ENCODE measurements at places on chromosomes 7 and 10. TPM values are rescaled to one million over a fixed set of nuclear protein-coding genes. Genes with fewer than 3 reads are reported as not detected.

The HOXA7 gene
- 8.8 TPM for total RNA-seq

DNA sequence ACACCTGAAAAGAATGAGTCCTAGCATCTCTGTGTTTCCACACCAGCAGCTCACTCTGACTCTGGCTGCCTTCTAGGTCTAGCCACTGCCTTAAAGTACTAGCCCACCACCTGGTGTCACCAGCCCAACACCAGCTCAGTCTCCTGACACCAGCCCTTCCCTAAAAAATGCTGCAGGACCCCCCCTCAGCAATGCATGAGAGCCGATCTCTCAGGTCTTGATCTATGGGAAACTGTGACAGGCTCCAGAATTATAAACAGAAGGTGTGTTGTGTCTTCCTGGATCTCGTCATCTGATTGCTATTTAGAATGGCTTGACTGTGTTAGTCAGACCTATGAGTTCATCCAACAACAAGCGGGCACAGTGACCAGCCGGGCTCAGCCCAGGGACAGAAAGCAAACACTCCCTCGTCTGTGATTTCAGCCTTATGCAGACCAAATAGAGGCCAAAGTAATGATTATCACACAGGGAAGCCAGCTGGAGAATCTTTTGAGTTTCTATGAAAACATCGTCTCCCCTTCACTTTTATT is 66.6 kb downstream of the CUBN start:
- no peaks in the 10 kb centered on the region for H3K27me3 ChIP-seq
- peak overlapping the region; percentile 87 for H3K27ac ChIP-seq
- H3K4me3 ChIP-seq: no peak overlapping the region
- peaks cover 3% of the 10 kb centered on the region for H3K36me3 ChIP-seq
- H3K4me1 ChIP-seq: peaks cover 25% of the 10 kb centered on the region

The KIF5B gene
- total RNA-seq: 94.9 TPM

GRCh38 chr7:98221611-98222532 is 10.6 kb downstream of the BHLHA15 start:
- no peak overlapping the region for H3K27ac ChIP-seq
- no peak overlapping the region for H3K4me3 ChIP-seq
- H3K36me3 ChIP-seq: peaks cover 7% of the 10 kb centered on the region
- peaks cover 13% of the 10 kb centered on the region for H3K4me1 ChIP-seq

The AS3MT gene
- 10.4 TPM for total RNA-seq

GRCh38 chr7:156001496-156002260 is 189.4 kb upstream of the SHH start:
- no peak for DNase-seq
- no peak overlapping the region for H3K4me3 ChIP-seq
- H3K27me3 ChIP-seq: no peaks in the 10 kb centered on the region
- peaks cover 3% of the 10 kb centered on the region for H3K4me1 ChIP-seq
- no peak overlapping the region for H3K27ac ChIP-seq
- no peaks in the 10 kb centered on the region for H3K36me3 ChIP-seq

The ENO4 gene
- total RNA-seq: 0.37 TPM

The BMPR1A gene
- total RNA-seq: 77.9 TPM

The TMEM229A gene
- total RNA-seq: 10.9 TPM

GRCh38 chr10:121519901-121520493 is 78.2 kb downstream of the FGFR2 start:
- H3K27me3 ChIP-seq: peaks cover 84% of the 10 kb centered on the region
- H3K4me1 ChIP-seq: peaks cover 34% of the 10 kb centered on the region
- H3K36me3 ChIP-seq: peaks cover 12% of the 10 kb centered on the region
- no peak for DNase-seq
- H3K4me3 ChIP-seq: no peak overlapping the region
- no peak overlapping the region for H3K27ac ChIP-seq

The ZNF485 gene
- 8.4 TPM for total RNA-seq

DNA sequence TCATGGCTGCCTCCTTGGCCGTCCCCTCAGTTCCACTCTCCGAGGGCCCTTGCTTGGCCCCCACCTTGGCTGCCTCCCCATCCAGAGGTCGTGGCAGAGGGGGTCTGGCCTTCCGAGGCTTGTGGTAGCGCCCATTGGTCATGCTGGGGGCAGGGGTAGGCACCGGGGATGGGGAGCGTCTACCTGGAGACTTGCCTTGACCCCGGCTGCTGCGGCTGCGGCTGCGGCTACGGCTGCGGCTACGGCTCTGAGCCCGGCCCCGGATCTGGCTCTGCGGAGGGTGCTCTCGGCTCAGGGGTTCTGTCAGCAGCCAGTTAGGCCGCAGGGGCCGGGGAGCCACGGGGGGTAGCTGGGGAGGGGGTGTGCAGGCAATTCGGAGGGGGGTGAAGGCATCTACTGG is 10.7 kb downstream of the LZTS2 start:
- no peak overlapping the region for H3K27ac ChIP-seq
- H3K27me3 ChIP-seq: peaks cover 20% of the 10 kb centered on the region
- peaks cover 31% of the 10 kb centered on the region for H3K4me1 ChIP-seq
- no peaks in the 10 kb centered on the region for H3K36me3 ChIP-seq
- DNase-seq: no peak

- peaks cover 52% of the 10 kb centered on the region for H3K27me3 ChIP-seq
- DNase-seq: no peak
- H3K27ac ChIP-seq: no peak overlapping the region
- no peaks in the 10 kb centered on the region for H3K36me3 ChIP-seq
- H3K4me1 ChIP-seq: no peaks in the 10 kb centered on the region
- H3K4me3 ChIP-seq: no peak overlapping the region
Observed at GRCh38 chr7:73642834-73643233, 18.5 kb upstream of the MLXIPL start.

GRCh38 chr10:60410970-60411369 is 21.3 kb upstream of the ANK3 start:
- no peak overlapping the region for H3K4me3 ChIP-seq
- H3K4me1 ChIP-seq: peaks cover 9% of the 10 kb centered on the region

GRCh38 chr10:132136689-132137088 is 50.1 kb upstream of the DPYSL4 start:
- H3K4me1 ChIP-seq: peaks cover 4% of the 10 kb centered on the region
- peak overlapping the region; percentile 43 for H3K27ac ChIP-seq
- no peaks in the 10 kb centered on the region for H3K36me3 ChIP-seq
- H3K27me3 ChIP-seq: no peaks in the 10 kb centered on the region

The DNAJC30 gene
- 11.1 TPM for total RNA-seq

The IFIT1B gene
- not detected for total RNA-seq

DNA sequence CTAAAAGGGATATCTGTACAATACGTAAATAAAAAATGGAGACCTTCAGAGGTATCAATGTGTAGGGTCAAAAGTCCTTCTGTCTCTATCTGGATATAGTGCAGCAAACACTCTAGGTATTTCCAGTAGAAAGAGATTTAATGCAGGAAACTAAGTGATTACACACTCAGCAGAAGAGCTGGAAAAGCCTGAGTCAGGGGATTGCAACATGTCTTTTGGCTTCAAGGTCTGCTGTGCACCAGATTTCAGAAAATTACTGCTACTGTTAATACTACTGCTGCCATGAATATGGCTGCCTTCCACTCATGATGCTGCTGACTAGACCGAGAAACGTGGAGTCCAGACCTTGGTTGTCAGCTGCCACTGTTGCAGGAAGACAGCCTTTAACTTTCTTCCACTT is 94.9 kb upstream of the DLX6 start:
- no peak overlapping the region for H3K4me3 ChIP-seq
- H3K4me1 ChIP-seq: no peaks in the 10 kb centered on the region
- H3K27ac ChIP-seq: no peak overlapping the region
- peaks cover 21% of the 10 kb centered on the region for H3K27me3 ChIP-seq
- no peaks in the 10 kb centered on the region for H3K36me3 ChIP-seq

GRCh38 chr10:125265579-125265955 is 105.2 kb upstream of the CTBP2 start:
- no peaks in the 10 kb centered on the region for H3K4me1 ChIP-seq
- no peak for DNase-seq
- H3K36me3 ChIP-seq: no peaks in the 10 kb centered on the region
- no peak overlapping the region for H3K27ac ChIP-seq
- H3K27me3 ChIP-seq: peaks cover 5% of the 10 kb centered on the region
- no peak overlapping the region for H3K4me3 ChIP-seq

The PHKG1 gene
- 1.7 TPM for total RNA-seq

The STEAP4 gene
- total RNA-seq: not detected

DNA sequence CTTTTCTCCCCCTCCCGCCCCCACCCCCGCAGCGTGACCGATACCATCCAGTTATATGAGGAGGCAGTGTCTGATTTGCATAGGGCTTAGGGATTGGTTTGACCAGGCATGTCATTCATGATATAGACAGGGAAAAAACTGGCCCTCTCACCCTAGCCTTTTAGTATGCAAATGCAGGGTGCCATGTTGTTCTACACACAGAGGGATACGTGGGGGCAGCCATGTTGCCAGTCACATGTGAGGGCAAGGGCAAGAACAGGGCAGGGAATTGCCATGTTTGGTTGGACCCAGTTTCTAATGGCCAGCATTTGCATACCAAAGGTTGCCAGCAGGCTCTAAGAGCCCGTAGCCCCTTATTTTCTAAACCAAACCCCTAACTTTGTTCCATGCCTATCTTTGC is 552.1 kb downstream of the SORCS1 start:
- H3K27ac ChIP-seq: no peak overlapping the region
- DNase-seq: no peak
- H3K4me1 ChIP-seq: no peaks in the 10 kb centered on the region
- no peak overlapping the region for H3K4me3 ChIP-seq
- no peaks in the 10 kb centered on the region for H3K27me3 ChIP-seq
- peaks cover 3% of the 10 kb centered on the region for H3K36me3 ChIP-seq

The CPA5 gene
- not detected for total RNA-seq

The H2BK1 gene
- not detected for total RNA-seq

The TRPV5 gene
- total RNA-seq: not detected

The MYL10 gene
- total RNA-seq: not detected

The CPA2 gene
- total RNA-seq: 0.55 TPM

DNA sequence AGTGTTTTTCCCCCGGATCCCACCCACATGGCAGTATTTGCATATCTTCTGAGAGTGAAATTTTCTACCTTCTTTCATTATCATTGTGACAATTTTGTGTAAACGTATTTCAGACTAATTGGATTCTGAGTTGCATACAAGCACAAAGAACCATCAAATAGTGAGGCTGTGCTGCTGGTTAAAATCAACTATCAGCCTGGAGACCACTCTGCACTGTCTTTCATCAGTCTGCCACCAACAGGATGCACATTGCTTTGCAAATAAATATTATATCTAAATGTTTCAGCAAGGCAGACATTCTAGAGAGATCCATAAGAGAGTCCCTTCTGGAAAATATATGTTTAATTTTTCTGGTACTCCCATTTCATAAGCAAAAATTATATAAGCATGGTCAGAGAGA is 851.8 kb downstream of the XPNPEP1 start:
- H3K36me3 ChIP-seq: no peaks in the 10 kb centered on the region
- H3K4me3 ChIP-seq: no peak overlapping the region
- no peaks in the 10 kb centered on the region for H3K4me1 ChIP-seq
- no peaks in the 10 kb centered on the region for H3K27me3 ChIP-seq

DNA sequence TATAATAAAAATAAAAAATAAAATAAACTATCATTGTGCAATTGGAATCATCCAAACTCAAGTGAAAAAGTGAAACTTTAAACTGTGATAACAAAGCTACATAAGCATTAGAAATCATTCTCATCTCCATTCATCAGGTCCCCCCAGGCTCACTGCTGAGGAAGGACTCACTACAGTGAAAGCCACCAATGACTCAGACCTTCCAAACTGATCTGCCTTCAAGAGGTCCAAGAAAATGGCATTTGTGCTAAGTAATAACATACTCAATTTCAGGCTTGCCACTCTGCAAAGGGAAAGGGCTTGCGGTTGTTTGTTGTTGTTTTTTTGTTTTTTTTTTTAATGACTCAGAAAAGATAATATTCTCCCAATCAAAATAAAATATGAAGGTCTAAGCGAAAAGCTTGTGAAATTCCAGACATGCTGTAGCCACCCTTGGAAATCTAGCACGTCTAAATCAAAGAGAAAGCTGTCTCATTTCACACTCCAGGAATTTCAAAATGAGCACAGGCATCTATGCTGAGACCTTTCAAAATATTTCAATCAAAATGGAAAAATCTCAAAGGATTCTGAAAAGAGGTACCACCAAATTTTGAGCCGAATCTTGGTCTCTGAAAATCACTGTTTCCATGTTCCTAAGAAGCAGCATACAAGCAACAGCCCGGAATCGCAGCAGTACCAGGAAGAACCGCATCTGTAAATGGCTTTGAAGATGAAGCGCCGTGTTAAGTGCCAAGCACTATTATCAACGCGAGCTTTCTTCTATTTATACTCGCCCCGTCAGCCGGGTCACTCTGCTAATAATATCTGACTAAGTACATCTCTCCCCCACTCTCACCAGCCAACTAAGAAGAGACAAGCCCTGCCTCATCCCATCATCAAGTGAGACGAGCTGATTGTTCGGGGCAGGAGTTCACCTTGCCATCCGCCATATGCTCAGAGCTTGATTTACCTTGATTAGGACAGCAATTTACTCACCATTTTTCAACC is 13.5 kb downstream of the SFMBT2 start:
- H3K4me1 ChIP-seq: peaks cover 17% of the 10 kb centered on the region
- H3K36me3 ChIP-seq: no peaks in the 10 kb centered on the region
- DNase-seq: no peak
- H3K27me3 ChIP-seq: no peaks in the 10 kb centered on the region
- no peak overlapping the region for H3K4me3 ChIP-seq

DNA sequence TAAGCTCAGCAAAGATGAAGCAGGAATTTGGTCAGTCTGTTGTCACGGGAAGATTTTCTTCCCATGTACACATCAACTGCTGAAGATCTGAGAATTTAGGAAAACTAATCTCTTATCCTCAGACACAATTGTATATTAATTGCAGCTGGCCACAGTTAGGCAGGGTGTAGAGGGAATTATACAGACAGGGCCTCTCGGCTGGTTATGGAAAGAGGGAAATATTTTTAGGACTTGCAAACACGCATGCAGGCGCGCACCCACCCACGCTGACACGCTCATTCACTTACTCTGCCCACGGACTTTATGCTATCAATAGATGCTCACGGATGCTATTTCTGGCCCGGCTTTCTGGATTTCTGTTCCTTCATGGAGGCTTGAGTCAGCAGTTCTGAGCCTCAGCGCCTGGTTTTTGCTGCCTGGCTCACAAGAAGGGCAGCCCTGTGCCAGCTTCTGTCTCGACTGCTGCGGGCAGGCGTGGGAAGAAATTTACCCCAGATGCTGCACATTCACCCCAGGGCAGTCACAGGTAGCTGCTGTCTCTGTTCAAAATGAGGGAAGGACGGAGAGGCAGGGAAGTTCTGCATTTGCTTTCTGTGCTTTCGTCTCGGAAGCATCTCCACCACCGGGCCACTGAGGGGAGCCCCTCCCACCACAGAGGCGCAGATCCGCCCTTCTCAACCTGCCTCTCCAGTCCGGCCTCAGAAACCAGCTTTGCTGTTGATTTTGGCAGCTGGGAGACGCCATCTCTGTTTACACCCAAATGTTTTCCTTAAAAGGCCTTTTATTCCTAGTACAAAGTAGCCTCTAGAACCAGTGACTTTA is 116.3 kb upstream of the BTBD16 start:
- peaks cover 2% of the 10 kb centered on the region for H3K36me3 ChIP-seq
- no peak for DNase-seq
- H3K4me3 ChIP-seq: no peak overlapping the region
- peaks cover 46% of the 10 kb centered on the region for H3K4me1 ChIP-seq
- H3K27ac ChIP-seq: peak overlapping the region; percentile 60

DNA sequence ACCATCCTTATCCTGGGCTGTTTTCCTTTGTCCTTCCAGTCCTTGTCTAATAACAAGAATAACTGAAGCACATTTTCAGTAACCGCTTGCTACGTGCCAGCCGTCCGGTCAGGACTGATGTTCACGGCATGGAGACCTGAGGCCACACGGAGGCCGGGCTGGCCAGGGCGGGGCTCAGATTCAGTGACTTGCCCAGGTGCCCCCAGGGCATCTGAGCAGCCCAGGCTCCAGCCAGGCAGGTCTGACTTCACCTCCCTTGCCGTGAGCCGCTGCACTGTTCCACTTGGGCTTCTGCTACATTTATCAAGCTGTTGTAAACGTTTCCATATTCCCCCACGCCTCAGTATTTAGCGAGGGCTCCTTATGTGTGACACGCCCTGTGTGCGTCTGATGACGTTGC is 43.6 kb upstream of the AP5Z1 start:
- H3K4me3 ChIP-seq: no peak overlapping the region
- H3K27me3 ChIP-seq: no peaks in the 10 kb centered on the region
- DNase-seq: no peak

The ANXA8 gene
- not detected for total RNA-seq

All from neural crest cell (in vitro differentiated cells).